ENCODE measurements at places on chromosomes 7 and 10. TPM values are rescaled to one million over a fixed set of nuclear protein-coding genes. Genes with fewer than 3 reads are reported as not detected.

DNA sequence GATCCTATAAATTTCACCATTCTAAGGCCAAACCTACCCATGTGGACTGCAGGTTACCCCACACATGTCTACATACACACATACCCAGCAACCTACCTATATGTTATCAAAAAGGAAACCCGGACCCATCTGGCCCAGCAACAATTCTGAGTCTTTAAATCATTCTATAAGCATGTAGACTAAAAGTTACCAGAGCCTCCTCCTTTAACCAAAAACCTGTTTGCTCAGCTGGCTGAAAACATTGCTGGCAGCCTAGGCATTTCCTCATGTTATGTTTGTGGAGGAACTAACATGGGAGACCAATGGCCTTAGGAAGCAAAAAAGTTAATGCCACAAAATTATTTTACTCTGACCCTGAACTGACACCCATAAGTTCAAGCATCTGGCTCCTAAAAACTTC lies 5.3 kb upstream of the ADCK2 start:
- H3K4me1 ChIP-seq: no peaks in the 10 kb centered on the region
- DNase-seq: no peak
- H3K36me3 ChIP-seq: no peaks in the 10 kb centered on the region
- H3K27me3 ChIP-seq: no peaks in the 10 kb centered on the region
- no peak overlapping the region for H3K4me3 ChIP-seq
- H3K27ac ChIP-seq: no peak overlapping the region

DNA sequence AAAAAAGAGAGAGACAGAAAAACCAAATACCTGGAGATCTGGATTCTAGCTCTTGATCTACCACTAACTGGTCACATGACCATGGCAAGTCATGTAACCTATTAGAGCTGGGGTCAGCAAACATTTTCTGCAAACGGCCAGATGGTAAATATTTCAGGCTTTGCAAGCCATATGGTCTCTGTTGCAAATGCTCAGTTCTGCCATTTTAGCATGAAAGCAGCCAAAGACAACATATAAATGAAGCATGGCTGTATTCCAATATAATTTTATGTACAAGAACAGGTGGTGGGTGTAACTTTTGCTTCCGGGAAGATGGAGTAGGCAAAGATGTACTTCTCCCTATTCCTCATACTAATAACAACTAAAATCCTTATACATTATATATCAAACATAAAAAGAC lies 6.7 kb downstream of the FRA10AC1 start:
- H3K27me3 ChIP-seq: no peaks in the 10 kb centered on the region
- H3K36me3 ChIP-seq: peaks cover 56% of the 10 kb centered on the region
- no peak for DNase-seq
- no peaks in the 10 kb centered on the region for H3K4me1 ChIP-seq

GRCh38 chr10:52019077-52019555 lies 295.0 kb upstream of the DKK1 start:
- H3K27ac ChIP-seq: peak overlapping the region; percentile 42
- DNase-seq: no peak
- H3K36me3 ChIP-seq: no peaks in the 10 kb centered on the region
- H3K4me1 ChIP-seq: peaks cover 6% of the 10 kb centered on the region
- no peaks in the 10 kb centered on the region for H3K27me3 ChIP-seq

Gene CLRN3
- total RNA-seq: not detected

- H3K27me3 ChIP-seq: no peaks in the 10 kb centered on the region
- no peak overlapping the region for H3K4me3 ChIP-seq
- H3K27ac ChIP-seq: no peak overlapping the region
- no peaks in the 10 kb centered on the region for H3K36me3 ChIP-seq
- DNase-seq: no peak
Observed at GRCh38 chr7:47371317-47371716, 210.6 kb downstream of the TNS3 start.

DNA sequence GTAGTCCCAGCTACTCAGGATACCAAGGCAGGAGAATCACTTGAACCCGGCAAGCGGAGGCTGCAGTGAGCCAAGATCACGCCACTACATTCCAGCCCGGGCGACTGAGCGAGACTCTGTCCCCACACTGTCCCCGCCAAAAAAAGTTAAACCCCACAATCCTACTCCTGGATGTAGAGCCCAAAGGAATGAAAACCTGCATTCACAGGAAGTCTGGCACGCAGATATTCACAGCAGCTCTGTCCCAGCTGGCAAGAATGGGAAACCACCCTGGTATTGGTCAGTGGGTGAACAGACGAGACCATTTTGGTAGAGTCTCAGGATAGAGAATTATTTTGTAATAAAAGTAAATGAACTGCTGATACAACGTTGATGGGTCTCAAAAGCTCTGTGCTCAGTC lies 225.2 kb downstream of the MAD1L1 start:
- H3K27ac ChIP-seq: no peak overlapping the region
- peaks cover 3% of the 10 kb centered on the region for H3K36me3 ChIP-seq
- H3K4me3 ChIP-seq: no peak overlapping the region
- H3K27me3 ChIP-seq: no peaks in the 10 kb centered on the region
- no peaks in the 10 kb centered on the region for H3K4me1 ChIP-seq
- peak; percentile 22 for DNase-seq

- DNase-seq: no peak
- no peaks in the 10 kb centered on the region for H3K4me1 ChIP-seq
- H3K4me3 ChIP-seq: no peak overlapping the region
- no peak overlapping the region for H3K27ac ChIP-seq
- H3K36me3 ChIP-seq: no peaks in the 10 kb centered on the region
- no peaks in the 10 kb centered on the region for H3K27me3 ChIP-seq
Observed at GRCh38 chr7:123757095-123757494, 8.3 kb upstream of the WASL start.

DNA sequence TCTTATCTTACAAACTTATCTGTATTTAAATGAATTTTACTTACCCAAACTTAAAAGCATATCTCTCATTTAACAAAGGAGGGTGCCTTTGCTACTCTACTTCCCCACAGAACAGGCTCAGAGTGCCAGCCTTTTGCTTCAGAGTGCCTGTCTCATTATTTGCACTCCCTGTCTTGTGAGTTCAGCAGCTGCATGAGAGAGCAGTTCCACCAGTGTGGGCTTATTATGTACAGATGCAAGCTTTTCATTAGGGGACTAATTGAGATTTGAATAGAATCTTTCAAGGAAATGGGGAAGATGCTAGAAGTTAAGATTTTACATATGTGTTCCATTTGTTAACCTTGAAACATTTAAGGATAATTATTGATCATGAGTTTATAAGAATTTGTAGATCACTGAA lies 310.2 kb upstream of the LRRN3 start:
- no peak overlapping the region for H3K27ac ChIP-seq
- H3K27me3 ChIP-seq: no peaks in the 10 kb centered on the region
- no peaks in the 10 kb centered on the region for H3K4me1 ChIP-seq
- H3K36me3 ChIP-seq: no peaks in the 10 kb centered on the region
- no peak overlapping the region for H3K4me3 ChIP-seq

Gene ADCYAP1R1
- 7.8 TPM for total RNA-seq

DNA sequence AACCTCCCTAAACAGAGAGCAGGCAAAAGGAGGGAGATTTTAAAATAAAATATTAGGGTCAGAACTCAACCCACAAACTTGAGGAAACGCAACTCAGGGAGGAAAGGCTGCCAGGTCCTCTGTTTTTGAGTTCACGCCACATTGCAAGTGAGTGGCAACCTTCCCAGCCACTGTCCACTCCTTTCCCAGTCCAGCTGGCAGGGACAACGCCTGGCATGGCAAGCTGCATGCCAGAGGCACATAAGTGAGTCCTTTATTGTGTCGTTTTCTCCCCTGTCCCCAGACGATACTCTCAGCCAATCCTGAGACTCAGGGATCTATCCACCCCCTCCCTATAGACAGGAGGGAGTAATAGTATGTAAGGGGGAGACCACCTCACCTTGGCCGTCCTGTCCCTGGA lies 22.4 kb downstream of the FBXW4 start:
- DNase-seq: no peak
- H3K4me1 ChIP-seq: no peaks in the 10 kb centered on the region
- H3K27me3 ChIP-seq: no peaks in the 10 kb centered on the region

GRCh38 chr10:74882831-74883230 lies 56.4 kb downstream of the KAT6B start:
- no peak for DNase-seq
- H3K4me1 ChIP-seq: no peaks in the 10 kb centered on the region
- no peak overlapping the region for H3K27ac ChIP-seq
- H3K4me3 ChIP-seq: no peak overlapping the region
- H3K27me3 ChIP-seq: no peaks in the 10 kb centered on the region

Gene CCDC3
- total RNA-seq: 86.0 TPM

DNA sequence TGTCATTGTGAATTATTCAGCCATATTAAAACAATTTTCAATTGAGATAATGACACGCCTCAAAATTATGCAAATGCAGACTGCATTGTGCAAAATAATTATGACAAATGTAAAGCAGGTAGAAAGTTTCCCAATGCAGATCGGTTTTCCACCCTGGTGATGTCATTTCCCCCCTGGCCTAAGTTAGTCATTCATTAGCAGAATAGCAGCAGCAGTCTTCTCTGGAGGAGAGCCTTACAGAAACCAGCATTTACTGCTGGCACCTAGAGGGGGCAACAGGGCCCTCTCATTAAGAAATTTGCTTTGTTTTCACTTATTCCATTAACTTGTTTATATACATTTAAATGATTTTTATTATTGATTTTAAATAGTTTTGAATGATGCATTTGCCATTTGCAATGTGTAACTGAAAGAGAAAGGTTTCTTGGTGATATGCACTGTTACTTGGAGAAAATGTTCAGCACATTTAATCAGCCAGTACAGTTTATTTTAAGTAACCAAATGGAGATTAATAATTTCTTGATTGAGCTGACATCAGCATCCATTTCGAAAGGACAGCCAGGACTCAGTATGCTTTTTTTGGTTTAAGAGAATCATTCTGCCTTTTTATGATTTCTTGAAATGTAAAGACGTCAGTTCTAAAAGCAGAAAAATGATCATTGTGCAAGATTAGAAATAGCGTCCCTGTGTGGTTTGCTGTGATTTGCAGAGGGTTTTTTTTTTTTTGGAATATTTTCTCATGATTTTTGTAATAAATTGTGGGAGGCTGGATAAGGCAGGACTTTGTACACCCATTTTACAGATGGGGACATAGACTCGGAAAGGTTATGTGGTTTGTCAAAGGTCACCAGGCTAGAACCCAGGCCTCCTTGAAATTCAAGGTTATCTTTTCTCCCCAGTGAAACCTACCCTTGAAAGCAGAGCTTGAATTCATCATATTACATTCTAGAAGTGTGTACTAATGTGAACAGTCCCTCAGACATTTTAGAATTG lies 3.5 kb downstream of the ARID5B start:
- H3K27ac ChIP-seq: peak overlapping the region; percentile 99
- no peaks in the 10 kb centered on the region for H3K36me3 ChIP-seq
- H3K4me1 ChIP-seq: no peaks in the 10 kb centered on the region
- H3K27me3 ChIP-seq: no peaks in the 10 kb centered on the region
- DNase-seq: peak; percentile 78

Gene TAC1
- total RNA-seq: not detected

DNA sequence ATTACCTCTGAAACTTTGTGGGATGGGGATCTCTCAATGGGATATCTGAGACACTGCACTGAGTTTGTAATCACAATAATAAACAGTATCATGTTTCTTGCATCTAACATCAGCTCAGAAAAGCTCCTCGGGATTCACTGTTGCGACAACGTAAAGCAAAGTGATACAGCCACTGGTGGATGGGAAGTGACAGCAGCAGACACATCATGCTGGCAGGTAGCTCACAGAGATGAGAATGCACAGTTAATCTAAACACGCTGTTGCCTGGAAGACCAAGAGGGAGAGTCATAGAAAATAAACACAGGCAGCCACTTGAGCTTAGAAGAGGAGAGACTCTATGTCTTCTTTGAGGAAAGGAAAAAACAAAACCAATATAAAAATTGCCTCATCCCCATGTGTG lies 513.8 kb downstream of the MAGI2 start:
- H3K36me3 ChIP-seq: no peaks in the 10 kb centered on the region
- no peaks in the 10 kb centered on the region for H3K27me3 ChIP-seq
- DNase-seq: no peak
- H3K4me1 ChIP-seq: no peaks in the 10 kb centered on the region
- H3K27ac ChIP-seq: no peak overlapping the region

- DNase-seq: no peak
- H3K4me1 ChIP-seq: no peaks in the 10 kb centered on the region
- no peaks in the 10 kb centered on the region for H3K36me3 ChIP-seq
- no peaks in the 10 kb centered on the region for H3K27me3 ChIP-seq
Observed at GRCh38 chr10:44325157-44325556, 59.7 kb downstream of the CXCL12 start.

Gene ATOH7
- total RNA-seq: not detected

DNA sequence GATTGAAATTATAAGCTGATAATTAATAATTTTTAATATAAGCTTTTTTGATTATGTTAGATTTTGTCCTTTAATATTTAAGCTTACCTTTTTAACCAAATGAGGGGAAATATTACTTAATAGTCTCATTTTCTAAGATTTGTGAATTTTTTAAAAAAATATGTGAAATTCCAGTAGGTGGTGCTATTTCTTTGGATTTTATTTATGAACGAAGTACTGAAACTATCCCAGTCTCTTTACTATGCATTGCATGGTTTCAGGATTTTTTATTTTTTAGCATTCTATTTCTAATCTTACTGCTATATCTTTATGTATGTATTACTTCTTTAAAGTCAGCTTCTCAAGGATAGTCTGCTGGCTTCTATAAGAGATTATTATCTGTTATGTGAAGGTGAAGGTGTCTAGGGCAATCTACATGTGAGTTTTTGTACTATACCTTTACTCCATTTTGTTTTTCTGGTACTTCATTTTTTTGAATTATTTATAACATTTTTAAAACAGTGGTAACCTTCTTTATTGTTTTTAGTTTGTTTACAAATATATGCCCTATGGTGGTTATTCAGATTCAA lies 78.3 kb downstream of the ATRNL1 start:
- DNase-seq: no peak
- no peak overlapping the region for H3K27ac ChIP-seq
- H3K36me3 ChIP-seq: no peaks in the 10 kb centered on the region
- no peak overlapping the region for H3K4me3 ChIP-seq
- H3K4me1 ChIP-seq: no peaks in the 10 kb centered on the region
- H3K27me3 ChIP-seq: no peaks in the 10 kb centered on the region

Gene CCDC146
- total RNA-seq: 9.2 TPM

GRCh38 chr7:155298288-155298833 lies 683 bp downstream of the INSIG1 start:
- H3K4me3 ChIP-seq: peak overlapping the region; percentile 88
- peaks cover 3% of the 10 kb centered on the region for H3K36me3 ChIP-seq
- peak overlapping the region; percentile 91 for H3K27ac ChIP-seq
- H3K4me1 ChIP-seq: peaks cover 3% of the 10 kb centered on the region

Gene ASB15
- not detected for total RNA-seq

GRCh38 chr10:117740691-117741222 lies 198.2 kb downstream of the EMX2 start:
- H3K4me1 ChIP-seq: no peaks in the 10 kb centered on the region
- no peaks in the 10 kb centered on the region for H3K27me3 ChIP-seq
- DNase-seq: no peak
- no peak overlapping the region for H3K27ac ChIP-seq
- no peak overlapping the region for H3K4me3 ChIP-seq
- no peaks in the 10 kb centered on the region for H3K36me3 ChIP-seq

- no peak for DNase-seq
- no peaks in the 10 kb centered on the region for H3K4me1 ChIP-seq
- H3K36me3 ChIP-seq: no peaks in the 10 kb centered on the region
- H3K27me3 ChIP-seq: no peaks in the 10 kb centered on the region
- no peak overlapping the region for H3K4me3 ChIP-seq
- H3K27ac ChIP-seq: no peak overlapping the region
Observed at GRCh38 chr7:137423321-137423720, 79.8 kb upstream of the PTN start.

Measured in ascending aorta (tissue), 2 donors.